ENCODE measurements at places on chromosomes 2 and 18.
A peak's percentile ranks its signal among the peaks of the same experiment; 100 is the strongest.

GRCh38 chr2:154263206-154263605, 391.5 kb downstream of the GALNT13 start:
- no peak for DNase-seq

DNA sequence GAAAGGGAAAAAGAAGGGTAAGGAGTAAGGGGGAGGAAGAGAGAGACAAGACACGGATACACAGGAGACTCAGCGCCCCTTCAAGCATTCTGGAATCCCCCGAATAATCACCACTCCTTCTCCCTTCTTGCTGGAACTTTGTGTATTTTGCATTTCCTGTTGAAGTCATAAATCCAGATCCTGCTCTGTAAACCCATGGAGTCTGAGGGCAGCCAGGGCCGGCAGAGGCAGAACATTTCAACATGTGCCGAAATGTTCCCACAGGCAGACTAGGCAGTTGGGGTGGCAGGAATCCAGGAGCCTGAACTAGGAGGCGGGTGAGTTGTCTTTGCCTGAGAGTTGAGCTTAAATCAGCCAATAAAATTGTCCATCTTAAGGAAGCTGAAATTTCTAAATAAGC, 193.1 kb downstream of the SH3RF3 start:
- no peak for DNase-seq

DNA sequence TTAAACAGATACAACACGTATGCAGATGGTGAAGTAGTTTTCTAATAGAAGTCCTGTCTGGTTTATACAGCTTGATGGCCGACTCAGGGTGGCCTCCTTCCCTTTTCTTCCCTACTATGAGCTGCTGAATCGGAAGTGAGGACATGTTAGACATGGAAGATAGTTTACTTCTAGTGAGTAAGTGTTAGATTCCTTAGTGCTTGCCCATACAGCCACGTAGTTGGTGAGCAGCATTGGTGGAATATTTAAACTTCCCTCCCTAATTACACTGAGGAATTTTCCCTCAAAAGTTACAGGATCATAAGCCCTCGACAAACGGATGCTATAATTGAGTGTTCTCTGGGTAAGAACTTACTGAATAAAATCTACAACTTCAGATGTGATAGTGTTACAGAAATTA, 52.1 kb downstream of the RHBDD1 start:
- DNase-seq, result no peak

GRCh38 chr2:150528861-150529801, 41.7 kb upstream of the RND3 start:
- DNase-seq, result no peak

- DNase-seq, result peak; percentile 44
Measured at GRCh38 chr2:160279813-160280465, 79.9 kb upstream of the ITGB6 start.

DNA sequence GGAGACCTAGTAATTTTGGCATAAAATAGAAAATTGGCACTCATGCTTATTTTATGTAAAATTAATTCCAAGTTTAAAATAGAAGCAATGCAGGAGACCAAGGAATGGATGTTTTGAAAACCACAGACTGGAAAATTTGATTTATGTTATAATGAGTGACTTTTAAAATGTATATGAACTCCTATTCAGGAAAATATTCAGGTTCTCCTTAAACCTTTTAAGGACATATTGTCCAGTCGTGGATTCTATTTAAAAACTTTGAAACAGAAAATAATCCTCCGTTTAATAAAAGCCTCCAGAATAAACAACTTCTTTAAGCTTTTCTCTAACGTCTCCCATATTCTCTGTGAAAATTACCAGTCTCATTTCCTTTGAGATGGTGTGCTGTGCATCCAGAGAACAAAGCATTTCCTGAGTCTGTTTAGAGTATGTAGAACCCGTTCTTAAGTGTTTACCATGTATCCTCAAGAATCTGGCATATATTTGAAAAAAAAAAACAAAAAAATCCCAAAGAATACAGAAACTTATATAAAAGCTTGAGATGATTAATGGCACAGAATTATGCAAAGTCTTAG, 8.6 kb upstream of the YES1 start:
- no peak for DNase-seq

GRCh38 chr2:55138014-55138881, 88.0 kb upstream of the RTN4 start:
- DNase-seq, result no peak

DNA sequence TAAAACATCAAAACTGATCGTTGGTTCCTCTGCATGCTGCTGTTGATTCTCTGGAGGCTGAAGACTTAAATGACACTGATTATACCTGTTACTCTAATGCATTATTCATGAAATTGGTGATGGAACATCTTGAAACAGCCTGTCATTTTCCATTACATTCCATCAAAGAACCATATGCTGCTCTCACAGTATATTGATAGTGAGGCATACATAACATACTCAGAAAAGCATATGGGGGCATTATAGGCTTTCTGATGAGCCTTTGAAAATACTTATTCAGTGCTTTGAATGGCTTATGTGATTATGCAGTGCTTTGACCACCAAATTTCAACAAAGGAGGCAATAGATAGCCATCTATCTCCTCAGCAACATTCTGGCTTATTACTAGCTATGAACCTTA, 392.1 kb downstream of the CDH19 start:
- no peak for DNase-seq

DNA sequence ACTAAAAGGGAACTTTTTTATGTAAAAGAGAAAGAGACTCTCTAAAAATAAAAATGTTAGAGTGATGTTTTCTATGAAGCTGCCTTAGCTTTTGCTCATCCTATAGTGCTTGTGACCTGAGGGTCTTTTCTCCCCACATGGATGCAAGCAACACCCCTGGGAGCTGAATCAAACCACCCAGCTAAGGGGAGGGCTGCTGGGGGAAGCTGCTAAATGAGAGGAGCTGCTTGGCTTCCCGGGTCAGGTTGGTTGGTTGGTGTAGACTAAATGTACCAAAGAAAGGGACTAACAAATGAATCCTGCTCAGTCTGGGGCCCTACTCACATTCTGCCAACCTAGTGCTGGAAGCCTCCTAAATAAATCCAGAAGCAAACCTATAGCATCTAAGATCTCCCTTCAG, 35.0 kb downstream of the AFF3 start:
- no peak for DNase-seq

DNA sequence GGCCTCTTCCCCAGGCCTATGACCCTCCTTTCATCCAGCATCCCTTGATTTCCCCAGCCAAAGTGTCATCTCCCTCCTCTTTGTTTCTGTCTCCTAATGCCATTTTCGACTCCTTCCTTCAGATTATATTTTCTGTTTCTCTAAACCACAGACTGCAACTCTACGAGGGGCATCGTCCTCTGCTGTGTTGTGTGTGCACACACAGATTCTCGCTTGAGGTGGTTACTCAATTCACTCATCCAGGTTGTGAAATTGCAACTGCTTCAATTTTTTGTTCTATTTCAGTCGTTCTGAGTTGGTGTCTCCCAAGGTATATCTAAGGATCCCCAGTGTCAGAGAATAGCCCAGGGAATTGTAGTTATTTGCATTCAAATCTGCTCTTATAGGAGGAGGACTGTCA, 113.5 kb upstream of the NDUFV2 start:
- no peak for DNase-seq

- DNase-seq, result no peak
Measured at GRCh38 chr2:48633143-48633542, 15.5 kb downstream of the GTF2A1L start.

- DNase-seq, result no peak
Measured at GRCh38 chr2:9549420-9549819, 6.2 kb downstream of the ADAM17 start.

DNA sequence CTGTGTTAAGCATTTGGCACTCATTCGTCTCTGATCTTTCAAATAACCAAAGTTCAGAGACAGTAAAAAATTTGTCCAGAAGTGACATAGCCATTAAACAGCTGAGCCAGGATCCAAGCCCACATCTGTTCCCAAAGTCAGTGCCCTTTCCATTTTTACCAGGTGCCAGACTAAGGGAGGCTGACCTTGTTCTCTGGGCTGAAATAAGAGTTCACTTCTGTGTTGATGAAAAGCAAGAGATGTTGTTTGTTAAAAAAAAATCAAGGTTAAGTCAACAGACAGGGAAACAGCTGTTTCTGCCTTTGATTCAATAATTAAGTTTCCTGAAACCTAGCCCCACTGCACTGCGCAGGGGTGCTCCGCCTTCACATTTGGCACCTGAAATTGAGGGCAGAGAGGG, 117.1 kb downstream of the PRKRA start:
- no peak for DNase-seq

DNA sequence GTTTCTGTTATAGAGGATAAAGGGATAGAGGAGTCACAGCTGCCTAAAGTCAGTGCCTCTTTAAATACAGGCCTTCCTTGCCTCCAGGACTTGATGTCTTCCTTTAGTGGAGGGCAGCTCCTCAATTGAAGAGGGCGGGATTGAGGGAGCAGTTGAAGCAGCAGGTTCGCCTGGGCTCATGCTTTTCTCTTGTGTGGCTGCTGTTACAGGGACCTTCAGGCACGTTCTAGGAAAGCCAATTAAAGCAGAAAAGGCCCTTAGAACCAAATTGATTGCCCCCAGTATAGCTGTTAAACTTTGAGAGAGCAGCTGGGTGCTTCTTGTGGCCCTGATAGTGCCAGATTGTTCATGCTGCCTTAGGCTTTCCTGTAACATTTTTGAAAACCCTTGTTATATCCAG, 42.0 kb upstream of the LTBP1 start:
- no peak for DNase-seq

DNA sequence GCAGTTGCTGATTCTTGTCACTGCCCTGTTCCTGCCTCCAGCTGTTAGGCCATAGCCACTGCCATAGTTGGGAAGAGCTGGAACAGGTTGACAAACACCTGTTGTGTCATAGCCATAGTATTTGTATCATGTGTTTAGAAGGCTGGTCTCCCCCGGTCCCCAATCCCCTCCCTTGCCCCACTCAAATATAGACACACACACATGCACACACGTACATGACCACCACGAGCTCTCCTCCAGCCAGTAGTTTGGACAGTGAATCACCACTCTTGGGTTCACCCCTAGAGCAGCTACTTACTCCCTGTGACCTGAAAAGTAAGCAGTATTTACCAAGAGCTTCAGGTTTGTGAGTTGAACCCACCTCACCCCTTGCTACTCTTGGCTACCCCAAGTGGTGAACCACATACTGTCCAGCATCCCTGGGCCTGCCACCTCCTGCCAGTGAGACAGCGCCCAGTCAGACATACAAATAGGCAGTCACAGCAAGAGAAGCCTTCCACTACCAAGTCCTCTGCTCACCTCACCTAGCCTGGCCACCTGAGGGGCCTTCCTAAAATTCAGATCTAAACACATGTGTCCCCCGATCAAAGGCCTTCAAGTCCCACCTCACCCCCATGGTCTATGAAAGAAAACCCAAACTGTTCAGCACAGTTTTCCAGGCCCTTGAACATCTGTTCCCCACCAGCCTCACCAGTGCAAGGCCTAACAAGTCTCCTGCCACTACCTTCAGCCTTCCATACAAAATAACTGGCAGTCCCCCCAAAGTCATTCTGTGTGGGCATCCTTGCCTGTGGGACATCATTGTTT, 7.1 kb downstream of the PCBP1 start:
- DNase-seq, result peak; percentile 29

DNA sequence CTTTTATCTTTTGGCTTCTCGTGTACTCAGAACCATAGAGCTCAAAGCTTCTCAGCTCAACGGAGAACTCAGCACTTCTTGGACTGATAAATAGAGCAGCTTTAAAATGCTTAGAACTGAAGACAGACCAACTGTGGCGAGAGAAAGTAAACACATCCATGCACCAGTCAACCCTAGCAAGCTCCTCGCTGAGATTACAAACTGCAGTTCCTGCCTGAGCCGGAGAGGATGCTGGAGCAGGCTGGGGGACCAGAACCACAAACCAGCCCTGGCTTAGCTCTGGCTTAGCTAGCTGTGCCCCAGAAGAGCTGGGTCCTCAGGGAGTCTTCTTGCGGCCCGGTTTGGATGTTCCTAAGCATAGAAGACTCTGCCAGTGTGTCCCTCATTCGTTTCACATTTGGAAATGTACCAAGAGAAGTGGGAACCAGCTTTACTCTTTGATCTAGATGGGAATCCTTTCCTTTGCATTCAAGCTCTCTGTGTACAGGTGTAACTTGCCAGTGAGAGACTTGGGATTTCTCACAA, 5.6 kb downstream of the PAX8 start:
- DNase-seq, result no peak

- DNase-seq, result no peak
Measured at GRCh38 chr2:128685841-128686496, 367.3 kb upstream of the HS6ST1 start.

GRCh38 chr2:163259489-163259888, 420.9 kb upstream of the KCNH7 start:
- DNase-seq, result no peak

All from natural killer cell (primary cell).